ENCODE measurements at places on chromosomes 2 and 18. TPM values are rescaled to one million over a fixed set of nuclear protein-coding genes. Genes with fewer than 3 reads are reported as not detected.

RAPGEF4 gene
- 13.6 TPM for total RNA-seq

HOXD4 gene
- total RNA-seq: 27.8 TPM

ELOA2 gene
- total RNA-seq: not detected

CPLX4 gene
- not detected for total RNA-seq

FABP1 gene
- not detected for total RNA-seq

OSR1 gene
- total RNA-seq: 1.6 TPM

GPR45 gene
- not detected for total RNA-seq

Measured in kidney (tissue), 22 donors.